T-helper 22 cell (primary cell): ENCODE measurements at places on chromosomes 7 and 10.

- DNase-seq: no peak
Measured at GRCh38 chr7:129530795-129531391, 28.6 kb downstream of the SMKR1 start.

DNA sequence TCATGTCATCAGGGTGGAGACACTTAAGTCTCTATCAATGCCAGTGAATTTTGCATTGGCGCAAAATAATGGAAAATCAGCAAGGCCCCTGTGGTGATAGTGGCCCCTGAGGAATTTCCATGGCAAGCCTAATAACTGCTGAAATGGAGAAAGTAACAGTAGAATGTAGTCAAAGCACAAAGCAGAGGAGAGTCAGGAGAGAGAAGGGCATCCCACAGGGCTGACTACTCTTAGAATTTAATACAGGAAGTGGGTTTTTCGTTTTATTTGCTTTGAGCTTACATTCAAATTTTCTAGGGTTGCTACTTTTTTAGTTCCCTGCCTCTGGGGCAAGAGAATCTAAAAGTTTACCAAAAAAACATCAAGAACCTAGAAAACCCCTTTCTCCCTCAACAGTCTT lies 39.0 kb downstream of the BZW2 start:
- DNase-seq: no peak

DNA sequence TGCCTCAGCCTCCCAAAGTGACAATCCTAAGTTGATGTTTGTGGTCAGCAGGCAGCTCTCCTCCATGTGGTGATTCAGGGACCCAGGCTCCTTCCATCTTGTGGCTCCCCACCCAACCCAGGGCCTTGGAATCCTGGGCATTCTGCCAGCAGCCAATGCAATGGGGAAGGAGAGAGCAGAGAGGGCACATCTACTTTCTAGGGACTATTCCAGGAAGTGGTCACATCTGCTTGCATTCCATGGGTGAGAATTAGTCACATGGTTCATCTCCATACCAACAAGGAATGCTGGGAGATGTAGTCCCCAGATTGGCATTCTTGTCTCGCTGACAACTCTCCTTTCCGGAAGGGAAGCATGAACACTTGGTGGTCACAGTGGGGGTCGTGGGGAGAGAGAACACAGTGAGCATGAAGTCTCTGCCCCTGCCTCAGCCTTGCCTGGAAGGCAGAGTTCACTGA lies 9.9 kb upstream of the SRRM3 start:
- DNase-seq: no peak

- DNase-seq: no peak
Measured at GRCh38 chr10:13219685-13220670, 14.2 kb downstream of the UCMA start.

- no peak for DNase-seq
Measured at GRCh38 chr7:150586785-150587152, 19.6 kb downstream of the GIMAP4 start.

- DNase-seq: no peak
Measured at GRCh38 chr7:115191526-115191925, 269.6 kb downstream of the MDFIC start.

GRCh38 chr10:74206746-74207145 lies 55.7 kb downstream of the ADK start:
- no peak for DNase-seq

DNA sequence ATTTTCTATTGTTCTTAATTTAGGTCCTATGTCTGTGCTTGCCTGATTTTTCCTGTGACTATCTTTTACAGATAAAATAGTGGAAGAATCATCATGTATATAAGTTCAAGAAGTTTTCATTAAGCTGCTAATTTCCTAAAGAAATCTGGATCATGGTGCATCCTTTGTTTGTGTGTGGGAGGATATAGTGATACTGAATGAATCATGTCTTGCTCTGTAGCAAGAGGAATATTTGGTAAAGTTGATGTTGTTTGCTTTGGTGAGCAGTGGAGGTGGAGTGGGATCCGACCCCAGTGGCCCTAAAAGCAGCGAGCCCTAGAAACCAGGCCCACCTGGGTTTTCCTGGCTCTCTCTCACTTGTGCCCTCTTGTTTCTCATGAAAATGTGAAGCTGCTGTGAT lies 83.7 kb downstream of the CCNY start:
- no peak for DNase-seq

GRCh38 chr7:12786494-12786893 lies 99.1 kb downstream of the ARL4A start:
- no peak for DNase-seq

- DNase-seq: no peak
Measured at GRCh38 chr7:119720541-119720940, 552.4 kb upstream of the KCND2 start.

- DNase-seq: no peak
Measured at GRCh38 chr10:35070521-35070920, 19.6 kb downstream of the CUL2 start.

DNA sequence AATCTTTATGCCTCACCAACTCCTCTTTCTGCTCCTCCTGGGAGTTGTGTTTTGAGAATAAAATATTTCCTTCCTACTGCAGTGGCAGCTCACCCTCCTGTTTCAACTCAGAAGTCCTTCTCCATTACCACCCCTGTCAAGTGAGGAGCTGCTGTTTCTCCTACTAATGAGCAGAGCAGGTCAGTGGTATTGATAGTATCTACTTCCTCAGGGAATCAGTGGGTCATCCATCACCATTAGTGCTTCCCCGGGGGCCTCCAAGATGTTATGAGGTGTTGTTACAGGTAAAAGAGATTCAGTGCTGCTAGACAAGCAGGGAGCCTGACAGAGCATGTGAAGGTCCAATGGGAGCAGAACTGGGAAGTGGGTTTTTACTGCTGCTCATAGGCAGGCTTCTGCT lies 795.2 kb downstream of the REEP3 start:
- DNase-seq: no peak

- no peak for DNase-seq
Measured at GRCh38 chr7:118615-119391, 73.6 kb upstream of the FAM20C start.

DNA sequence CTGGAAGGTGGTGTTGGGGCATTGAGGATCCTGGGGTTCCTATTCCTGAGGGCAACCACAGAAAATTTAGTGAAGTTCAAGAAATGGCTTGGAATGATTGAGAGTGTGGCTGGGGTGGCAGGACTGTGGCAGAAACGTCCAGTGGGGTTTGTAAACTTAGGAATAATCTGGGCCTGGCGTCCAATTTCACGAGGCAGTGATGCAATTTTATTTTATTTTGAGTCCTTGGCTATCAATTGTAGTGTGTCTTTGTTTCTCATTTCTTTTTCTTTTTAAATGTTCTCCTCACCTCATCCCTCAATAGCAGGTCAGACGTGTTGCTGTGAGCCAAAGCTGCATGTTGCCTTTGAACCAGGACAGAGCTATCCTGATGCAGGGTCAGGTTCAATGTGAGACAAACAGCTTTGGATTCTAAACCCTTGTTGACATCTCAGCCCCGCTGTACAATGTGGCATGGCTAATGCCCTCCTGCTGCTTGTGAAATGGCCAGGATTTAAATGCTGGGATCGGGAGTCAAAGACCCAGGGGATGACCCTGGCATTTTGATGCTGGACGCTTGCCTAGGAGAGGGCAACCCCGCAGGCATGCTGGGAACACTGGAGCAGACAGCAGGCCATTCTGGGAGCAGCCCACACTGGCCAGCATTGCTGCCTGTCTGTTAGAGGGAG lies 64.8 kb downstream of the RBM20 start:
- DNase-seq: no peak

- DNase-seq: no peak
Measured at GRCh38 chr7:1666317-1666822, 3.7 kb upstream of the ELFN1 start.

DNA sequence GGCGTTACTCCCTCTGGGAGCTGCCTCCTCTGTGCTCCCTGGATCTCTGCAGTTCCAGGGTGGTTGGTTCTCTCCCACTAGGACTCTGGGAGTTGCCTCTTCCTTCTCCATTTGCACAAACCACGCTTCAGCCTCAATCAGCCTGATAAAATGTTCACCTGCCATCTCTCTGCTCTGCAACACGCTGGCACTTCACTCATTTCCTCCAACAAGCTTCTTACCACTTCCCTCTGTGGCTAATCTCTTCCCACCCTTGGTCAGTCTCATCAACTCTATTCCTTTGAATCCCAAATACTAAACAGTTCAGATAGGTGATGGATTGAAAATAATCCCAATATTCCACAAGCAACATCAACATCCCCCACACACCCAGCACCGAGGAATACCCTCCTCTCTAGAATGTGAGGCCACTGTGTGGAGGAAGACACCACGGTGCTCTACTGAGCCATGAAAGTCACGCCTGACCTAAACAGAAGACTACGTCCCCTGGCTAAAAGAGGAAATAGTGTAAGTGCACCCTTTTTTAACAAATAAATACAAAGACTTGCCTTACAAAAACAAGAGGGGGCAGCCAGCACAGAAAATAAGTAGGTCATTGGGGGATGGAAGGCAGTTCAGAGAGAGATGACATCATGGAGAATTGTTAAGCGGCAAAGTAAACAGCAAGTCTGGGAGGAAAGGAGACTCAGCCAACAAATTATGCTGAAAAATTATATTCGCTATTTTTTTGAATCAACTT lies 1.9 kb upstream of the FAM170B start:
- DNase-seq: no peak

DNA sequence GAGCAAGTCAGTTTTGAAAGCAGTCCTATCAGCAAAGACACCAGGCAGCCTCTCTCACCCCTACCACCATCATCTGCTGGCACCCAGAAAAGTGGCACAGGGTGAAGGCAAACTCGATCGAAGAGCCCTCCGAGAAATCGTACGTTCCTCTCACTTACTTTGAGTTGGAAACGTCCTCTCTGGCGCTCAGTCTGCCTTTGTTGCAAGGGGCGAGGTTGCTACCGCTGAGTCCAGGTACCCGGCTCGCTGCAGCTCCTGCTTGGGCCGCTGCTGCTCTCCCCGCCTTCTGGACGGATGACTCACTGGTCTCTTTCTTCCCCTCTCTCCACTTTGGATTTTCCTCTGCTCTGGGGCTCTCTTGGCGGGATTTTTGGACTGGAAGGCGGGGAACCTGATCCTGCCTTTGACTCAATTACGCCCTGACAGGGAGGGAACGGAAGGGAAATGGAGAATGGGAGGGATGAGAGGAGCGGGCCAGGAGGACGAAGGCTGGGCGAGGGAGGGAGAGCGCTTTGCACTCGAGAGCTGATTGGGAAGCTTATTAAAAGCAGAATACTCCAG lies at the start of gene PTN:
Gene PTN (minus strand): TSS at position 453 of the 561 bp plus-strand sequence. CDS start 88,760 bp downstream, outside the sequence.
- no peak for DNase-seq

DNA sequence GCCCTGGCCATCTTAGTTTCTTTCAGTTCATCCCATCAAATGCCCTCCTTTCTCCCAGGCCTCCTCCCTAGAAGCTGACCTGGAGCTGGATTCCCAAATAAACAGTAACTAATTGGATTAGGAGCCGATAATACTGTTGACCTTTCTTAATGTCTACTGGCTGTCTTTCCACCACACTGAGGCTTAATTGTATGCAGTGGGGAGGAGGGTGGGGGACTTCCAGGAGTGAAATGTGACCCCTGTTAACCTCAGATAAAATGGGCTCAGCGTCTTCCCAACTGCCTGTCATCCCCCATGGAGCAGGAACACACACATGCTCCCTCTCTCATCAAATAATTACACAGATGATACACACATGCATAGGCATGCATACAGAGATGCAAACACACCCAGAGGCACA lies 53.7 kb upstream of the LBX1 start:
- DNase-seq: no peak

- DNase-seq: no peak
Measured at GRCh38 chr7:121020249-121020988, 31.9 kb downstream of the CPED1 start.

DNA sequence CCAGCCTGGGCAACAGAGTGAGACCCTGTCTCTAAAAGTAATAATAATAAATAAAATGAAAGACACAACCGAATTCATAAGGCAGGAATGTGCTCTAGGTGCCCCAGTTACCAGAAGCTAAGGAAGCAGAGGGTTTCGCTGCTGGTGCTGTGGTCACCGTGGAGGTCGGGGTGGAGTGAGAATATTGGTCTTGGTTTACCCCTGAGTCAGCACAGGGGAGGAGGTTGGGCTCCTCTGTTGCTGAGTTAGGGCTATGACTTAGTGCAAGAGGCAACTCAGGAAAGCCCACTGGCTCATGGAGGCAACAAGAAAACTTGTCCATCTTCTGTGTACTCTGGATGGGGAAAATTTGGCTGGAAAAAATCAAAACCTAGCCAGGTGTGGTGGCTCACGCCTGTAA lies 117.1 kb downstream of the MYL10 start:
- no peak for DNase-seq

GRCh38 chr10:93704451-93704850 lies 2.1 kb upstream of the FRA10AC1 start:
- no peak for DNase-seq

DNA sequence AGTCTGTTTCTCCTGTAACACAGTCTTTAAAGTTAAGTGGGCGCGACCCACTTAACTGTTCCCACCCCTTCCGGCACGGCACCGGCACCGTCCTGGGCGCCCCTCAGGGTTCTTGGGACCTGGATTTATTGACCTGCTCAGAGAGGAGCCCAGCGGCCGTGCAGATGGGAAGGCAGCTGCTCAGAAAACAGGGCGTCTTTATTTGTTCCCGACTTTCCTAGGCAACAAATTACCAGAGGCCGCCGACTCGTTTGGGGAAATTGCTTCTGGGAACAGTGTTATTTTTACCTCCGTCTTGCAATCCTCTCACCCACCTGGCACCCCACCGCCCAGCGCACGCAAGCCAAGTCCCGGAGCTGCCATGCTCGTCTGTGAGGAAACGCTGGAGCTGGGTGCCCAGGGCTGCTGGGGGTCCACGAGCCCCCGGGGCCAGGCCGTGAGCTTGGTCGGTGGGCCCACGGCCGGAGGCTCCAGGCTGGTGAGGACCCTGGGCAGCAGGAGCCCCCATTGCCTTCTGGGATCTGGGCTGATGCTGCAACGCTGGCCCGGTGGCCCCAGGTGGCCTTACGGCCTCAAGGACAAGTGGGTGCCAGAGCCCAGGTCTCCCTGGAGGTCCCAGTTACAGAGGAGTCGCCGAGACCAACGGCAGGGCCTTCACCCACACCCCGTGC lies 14.9 kb upstream of the ADGRA1 start:
- DNase-seq: no peak

DNA sequence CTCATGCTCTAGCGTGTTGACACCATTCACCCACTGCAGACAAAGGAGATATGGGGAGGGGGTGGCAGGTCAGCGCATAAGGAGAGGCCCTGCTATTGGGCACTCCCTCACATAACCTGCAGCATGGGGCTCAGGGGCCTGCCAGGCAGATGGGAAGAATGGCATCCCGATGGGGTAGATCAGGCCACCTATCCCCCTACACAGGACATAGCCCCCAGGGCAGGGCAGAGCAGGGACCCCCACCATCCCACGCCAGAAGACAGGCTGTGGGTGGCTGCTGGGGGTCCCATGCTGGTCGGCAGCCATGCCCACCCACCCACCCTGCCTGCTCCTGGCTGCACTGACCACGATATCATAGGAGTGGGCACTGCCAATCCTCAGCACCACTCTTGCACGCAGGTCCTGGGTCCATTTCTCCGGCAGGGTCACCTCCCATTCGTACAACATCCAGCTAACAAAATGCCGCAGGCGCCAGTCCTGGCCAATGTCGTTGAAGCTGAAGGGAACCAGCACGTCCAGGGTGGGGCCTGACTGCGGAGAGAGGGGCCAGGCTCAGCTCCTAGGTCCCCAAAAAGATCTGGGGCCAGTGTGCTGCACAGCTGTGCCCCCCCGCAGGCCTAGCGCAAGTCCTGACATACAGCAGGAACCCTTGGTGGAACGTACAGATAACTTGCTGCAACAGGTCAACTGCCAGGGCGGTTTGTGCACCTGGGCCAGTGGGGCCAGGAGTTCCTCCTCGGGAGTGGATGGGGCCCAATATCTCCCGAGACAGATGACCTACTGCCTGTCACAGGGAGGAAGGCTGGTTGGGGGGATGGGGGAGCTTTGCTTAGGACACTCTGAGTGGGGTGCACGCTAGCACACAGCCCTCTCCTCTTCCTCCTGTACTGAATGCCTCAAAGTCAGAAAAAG lies 45.9 kb upstream of the ZNF479 start:
- no peak for DNase-seq
